HS-27A (cell line): ENCODE measurements at places on chromosomes 7 and 10.

DNA sequence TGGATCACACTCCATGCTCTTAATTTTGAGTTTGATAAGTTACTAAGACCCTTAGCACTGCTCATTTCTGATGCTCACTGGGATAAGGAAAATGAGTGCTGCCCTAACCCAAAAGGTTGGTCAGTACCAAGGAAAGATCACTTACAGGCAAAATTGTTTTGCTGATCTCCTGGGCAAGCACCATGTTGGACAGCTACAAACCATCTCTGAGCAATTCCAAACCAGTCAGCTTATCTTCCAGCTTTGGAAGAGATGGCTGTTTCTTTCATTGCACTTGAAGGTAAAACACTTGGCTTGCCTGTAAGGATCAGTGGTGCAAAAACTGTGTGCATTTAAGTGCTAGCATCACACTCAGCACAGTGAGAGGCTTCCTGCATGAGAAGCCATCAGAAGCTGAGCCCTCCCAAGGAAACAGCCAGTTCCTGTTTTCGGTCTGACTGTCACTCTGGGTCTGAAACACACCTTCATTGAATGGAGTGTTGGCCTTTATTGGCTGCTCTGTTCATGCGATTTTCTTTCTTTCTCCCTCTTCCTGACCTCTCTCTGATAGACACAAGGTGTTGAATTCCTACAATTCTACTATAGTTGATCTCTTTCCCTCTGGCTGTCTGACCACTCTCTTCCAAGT is 126.4 kb upstream of the GHITM start:
- DNase-seq: no peak

DNA sequence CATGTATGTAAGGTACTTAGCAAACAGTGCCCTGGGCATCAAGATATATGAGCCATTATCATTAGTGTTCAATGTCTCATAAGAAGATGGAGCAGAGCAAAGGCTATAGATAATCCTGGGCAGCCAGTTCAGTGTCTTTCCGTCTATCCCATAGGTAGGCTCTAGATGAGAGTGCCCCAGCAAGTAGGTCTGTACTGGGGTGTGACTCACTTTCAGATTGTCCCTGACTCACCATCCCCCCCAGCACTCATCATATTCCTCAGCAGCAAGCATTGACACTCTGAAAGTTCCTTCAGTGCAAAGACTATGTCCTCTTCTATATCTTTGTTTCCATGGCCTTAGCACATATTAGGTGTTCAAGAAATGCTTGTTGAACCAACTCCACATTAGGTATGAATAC is 20.0 kb upstream of the FAM204A start:
- DNase-seq: no peak

DNA sequence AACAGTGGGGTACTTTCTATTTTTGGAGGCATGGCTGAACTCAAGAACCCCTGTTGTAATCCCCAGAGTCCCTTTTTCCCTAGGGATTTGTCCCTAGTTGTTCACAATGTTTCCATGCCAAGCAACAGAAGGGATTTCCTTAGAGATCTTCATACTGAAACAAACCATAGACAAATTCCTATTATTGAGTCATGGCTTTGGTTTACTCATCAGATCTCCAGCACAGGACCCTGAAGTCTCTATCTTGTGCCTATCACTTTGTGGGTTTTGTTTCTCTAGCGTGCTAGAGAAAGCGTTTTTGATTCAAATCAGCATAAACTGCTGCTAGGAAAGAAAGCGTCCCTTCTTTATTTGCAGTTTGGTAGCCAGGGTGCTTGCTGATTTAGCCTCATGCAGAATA is 165.0 kb downstream of the BAMBI start:
- DNase-seq: peak; percentile 40

GRCh38 chr10:126634911-126635310 is 35.6 kb downstream of the C10orf90 start:
- DNase-seq: no peak

DNA sequence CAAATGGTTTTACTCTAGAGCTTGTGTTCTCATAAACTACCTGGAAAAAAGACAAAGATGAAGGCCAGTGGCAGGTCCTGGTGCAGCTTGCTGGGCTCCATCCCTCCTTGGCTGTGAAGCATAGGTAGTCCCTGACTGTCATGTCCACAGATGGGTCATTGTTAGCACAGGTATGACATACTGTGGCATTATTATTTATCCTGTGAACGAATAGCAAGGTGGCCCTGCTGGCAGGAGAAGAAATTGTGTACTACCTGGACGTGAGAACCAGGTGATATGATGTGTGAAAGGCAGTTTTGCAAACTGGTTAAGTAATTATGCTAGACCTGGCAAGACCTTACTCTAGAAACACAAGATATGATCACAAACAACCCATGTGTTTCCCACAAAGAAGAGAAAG is 63.9 kb downstream of the CCDC71L start:
- DNase-seq: no peak

DNA sequence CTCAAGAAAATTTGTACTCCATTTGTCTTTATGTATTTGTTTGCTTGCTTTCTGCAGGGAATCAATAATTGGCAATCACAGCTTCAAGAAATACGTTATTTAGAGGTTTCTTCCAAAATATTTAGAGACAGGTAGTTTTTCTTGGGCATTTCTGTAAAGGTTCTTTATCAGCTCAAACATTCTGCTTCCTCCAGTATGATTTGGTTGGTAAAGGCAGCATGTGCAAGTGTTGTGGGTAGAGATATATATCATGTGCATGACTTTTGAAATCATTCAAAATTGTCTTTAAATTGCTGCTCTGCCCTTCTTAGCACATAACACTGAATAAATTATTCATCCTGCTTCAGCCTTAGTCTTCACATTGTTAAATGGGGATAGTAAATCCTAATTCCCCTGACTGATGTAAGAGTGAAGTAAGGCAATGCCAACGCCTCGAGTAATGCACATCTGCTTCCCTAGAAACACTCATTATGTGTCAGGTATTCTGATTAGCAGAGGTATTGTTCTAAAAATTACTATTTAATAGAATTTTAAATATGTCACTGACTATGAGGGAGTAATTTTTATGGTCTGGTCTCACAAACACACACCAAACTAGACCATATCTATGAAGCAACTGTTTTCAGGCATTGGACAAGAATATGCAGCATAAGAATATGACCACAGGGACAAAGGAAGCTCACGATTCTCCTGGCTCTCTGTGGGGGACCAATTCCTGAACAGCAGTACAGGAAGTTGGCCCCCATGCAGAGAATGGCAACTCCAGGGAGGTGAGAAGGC is 77.3 kb upstream of the AKR1E2 start:
- DNase-seq: no peak

GRCh38 chr10:6474871-6475270 is 105.2 kb downstream of the PRKCQ start:
- no peak for DNase-seq

DNA sequence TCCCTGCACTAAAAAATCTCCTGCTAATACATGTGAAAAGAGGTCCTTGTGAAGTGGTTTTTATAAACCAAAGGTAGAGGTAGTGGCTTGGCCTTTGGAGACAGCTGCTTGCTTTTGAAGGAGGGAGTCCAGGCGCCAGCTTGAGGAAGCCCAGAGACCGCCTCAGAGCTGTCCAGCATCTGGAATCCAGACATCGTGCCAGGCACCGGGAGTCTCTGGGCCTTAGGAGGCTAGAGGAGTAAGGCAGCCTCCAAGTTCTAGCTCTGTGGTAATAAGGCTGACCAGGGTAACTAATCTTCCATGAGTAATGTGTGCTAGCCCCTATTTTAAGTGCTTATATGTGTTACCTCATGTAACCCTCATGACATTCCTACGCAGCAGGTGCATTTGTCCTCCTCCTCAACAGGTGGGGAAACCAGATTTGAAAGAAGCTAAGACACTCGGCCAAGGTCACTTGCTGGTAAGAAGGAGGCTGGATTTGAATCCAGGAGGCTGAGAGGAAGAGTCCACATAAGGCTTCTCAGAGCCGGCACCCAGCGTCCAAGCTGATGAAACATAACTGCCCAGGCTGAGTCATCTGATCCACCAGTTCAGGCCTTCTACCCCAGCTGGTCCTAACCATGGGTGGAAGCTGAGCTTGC is 26.1 kb downstream of the PRLHR start:
- no peak for DNase-seq

DNA sequence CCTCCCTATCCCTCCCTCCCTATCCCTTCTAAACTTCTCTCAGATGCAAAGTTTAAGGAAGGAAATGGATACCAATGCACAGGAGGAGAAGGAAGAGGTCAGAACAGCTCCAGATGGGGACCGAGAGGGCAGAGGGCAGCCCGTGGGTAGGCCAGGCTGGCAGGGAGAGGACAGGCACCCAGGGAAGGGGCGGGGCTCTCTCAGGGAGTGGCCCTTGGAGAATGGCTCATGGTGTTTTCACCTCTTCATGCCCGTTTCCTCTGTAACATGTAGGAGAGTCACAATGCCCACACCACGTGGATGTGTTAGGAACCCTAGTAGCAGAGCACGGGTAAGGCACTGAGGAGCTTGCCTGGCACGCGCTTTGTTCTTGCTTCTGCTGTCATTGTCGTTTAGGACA is 264.5 kb downstream of the CELF2 start:
- DNase-seq: no peak

- no peak for DNase-seq
These were observed 33.4 kb upstream of the WDFY4 start for GRCh38 chr10:48651293-48651692.

DNA sequence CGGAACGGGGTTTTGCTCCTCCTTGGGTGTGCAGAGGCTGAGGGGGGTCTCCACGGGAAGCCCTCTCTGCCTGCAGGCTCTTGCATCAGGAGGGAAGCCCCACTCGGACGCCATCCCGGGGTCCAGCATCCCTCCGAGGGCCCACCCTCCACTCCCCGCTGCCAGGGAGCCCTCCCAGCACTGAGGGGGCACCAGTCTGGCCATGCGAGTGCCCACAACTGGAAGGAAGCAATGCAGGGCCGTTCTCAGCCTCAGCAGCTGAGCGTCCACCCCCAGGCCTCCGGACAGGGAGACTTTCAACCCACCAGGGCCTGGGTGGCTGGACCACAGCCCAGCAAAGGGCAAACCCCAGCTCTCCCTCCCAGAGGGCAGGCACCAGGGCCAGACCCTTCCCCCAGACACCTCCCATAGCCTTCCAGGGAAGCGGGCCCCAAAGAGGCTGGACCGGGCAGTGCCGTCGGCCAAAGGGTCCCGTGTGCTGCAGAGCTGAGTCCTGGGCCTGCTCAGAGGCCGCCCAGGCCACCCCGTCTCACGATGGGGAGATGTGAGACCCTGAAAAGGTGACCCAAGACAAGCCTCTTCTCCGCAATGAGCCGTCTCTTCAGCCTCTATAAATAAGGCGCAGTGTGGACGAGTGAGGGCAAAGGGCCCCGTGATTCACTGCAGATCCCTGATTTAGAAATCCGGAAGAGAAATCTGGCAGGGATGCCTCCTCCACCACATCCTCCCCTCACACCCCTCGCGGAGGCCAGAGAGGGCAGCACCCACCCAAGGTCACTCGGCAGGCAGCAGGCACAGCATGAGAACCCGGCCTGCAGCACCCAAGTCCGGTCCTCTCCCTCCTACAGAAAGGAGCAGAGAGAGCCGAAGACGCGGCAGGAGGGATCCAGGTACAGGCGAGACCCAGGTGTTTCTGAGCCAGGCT is 81.9 kb upstream of the DNAAF5 start:
- no peak for DNase-seq

- DNase-seq: no peak
These were observed 120.5 kb downstream of the RTKN2 start for GRCh38 chr10:62148155-62148554.

- no peak for DNase-seq
These were observed 186.7 kb downstream of the CRPPA start for GRCh38 chr7:16234493-16235146.

- DNase-seq: no peak
These were observed 21.7 kb downstream of the CCM2 start for GRCh38 chr7:45021604-45022296.

GRCh38 chr10:92662848-92663247 is 26.9 kb upstream of the HHEX start:
- no peak for DNase-seq

GRCh38 chr7:139691253-139691781 is 86.5 kb downstream of the HIPK2 start:
- no peak for DNase-seq

- no peak for DNase-seq
These were observed 165.7 kb downstream of the CPEB3 start for GRCh38 chr10:92125144-92125543.

- no peak for DNase-seq
These were observed 154.4 kb downstream of the GALNT17 start for GRCh38 chr7:71286336-71286735.

GRCh38 chr10:127195571-127196281 is 665 bp downstream of the INSYN2A start:
- no peak for DNase-seq

- DNase-seq: no peak
These were observed 12.7 kb upstream of the PAPSS2 start for GRCh38 chr10:87646935-87647334.
